Hair follicular keratinocyte (primary cell): ENCODE measurements at places on chromosomes 2 and 18. TPM values are rescaled to one million over a fixed set of nuclear protein-coding genes. Genes with fewer than 3 reads are reported as not detected.

Gene MYL12B
- total RNA-seq, result 642 and 753 TPM in 2 replicates

Gene UGT1A7
- total RNA-seq, result 0.16 and 0.27 TPM in 2 replicates

Gene UGT1A6
- 0.38 and 0.78 TPM in 2 replicates for total RNA-seq

Gene SLC4A5
- not detected in 2 replicates for total RNA-seq

Gene DPP10
- 0.78 TPM in 1 of 2 replicates, not detected in the other for total RNA-seq

Gene AGXT
- not detected in 2 replicates for total RNA-seq

Gene C18orf54
- 4.5 and 5.2 TPM in 2 replicates for total RNA-seq

Gene RNF144A
- 2.2 and 3.6 TPM in 2 replicates for total RNA-seq

Gene IAH1
- total RNA-seq, result 79.5 and 84.0 TPM in 2 replicates

Gene CHST9
- 0.16 TPM in 1 of 2 replicates, not detected in the other for total RNA-seq

Gene COX5B
- total RNA-seq, result 446 and 539 TPM in 2 replicates

Gene LOXL3
- 1.0 and 1.6 TPM in 2 replicates for total RNA-seq

Gene ANKAR
- total RNA-seq, result 0.23 and 0.53 TPM in 2 replicates

Gene POTEF
- total RNA-seq, result not detected in 2 replicates

Gene PPIL3
- total RNA-seq, result 42.1 and 51.1 TPM in 2 replicates

Gene MRPL44
- total RNA-seq, result 32.3 and 38.3 TPM in 2 replicates

Gene MATN3
- 1.9 and 3.7 TPM in 2 replicates for total RNA-seq

Gene CKAP2L
- total RNA-seq, result 11.3 and 21.2 TPM in 2 replicates

Gene SERPINB13
- 2.6 and 8.0 TPM in 2 replicates for total RNA-seq

Gene LOXHD1
- total RNA-seq, result not detected in 2 replicates

Gene ZDBF2
- 2.5 and 4.2 TPM in 2 replicates for total RNA-seq

Gene ATP8B1
- total RNA-seq, result 6.3 and 8.3 TPM in 2 replicates

Gene COL4A3
- 0.04 TPM in 1 of 2 replicates, not detected in the other for total RNA-seq

Gene RUFY4
- total RNA-seq, result not detected in 2 replicates

Gene ANKRD30B
- not detected in 2 replicates for total RNA-seq

Gene SFT2D3
- 3.6 and 6.6 TPM in 2 replicates for total RNA-seq

Gene OTX1
- total RNA-seq, result 1.4 and 2.9 TPM in 2 replicates

Gene MPHOSPH10
- 12.6 and 18.8 TPM in 2 replicates for total RNA-seq

Gene DNAH7
- not detected in 2 replicates for total RNA-seq

Gene FAM117B
- total RNA-seq, result 2.7 and 3.9 TPM in 2 replicates

Gene NT5DC4
- total RNA-seq, result not detected in 2 replicates

Gene CAPN14
- total RNA-seq, result 0.30 and 0.47 TPM in 2 replicates

Gene VSNL1
- total RNA-seq, result 12.8 and 17.3 TPM in 2 replicates

Gene GPR35
- total RNA-seq, result not detected in 2 replicates

Gene MBP
- 16.9 and 20.2 TPM in 2 replicates for total RNA-seq

Gene ANAPC1
- total RNA-seq, result 40.8 and 45.3 TPM in 2 replicates

Gene HOXD4
- not detected in 2 replicates for total RNA-seq

Gene GPR148
- total RNA-seq, result not detected in 2 replicates

Gene SLC16A14
- total RNA-seq, result 0.31 and 0.34 TPM in 2 replicates

Gene CNOT11
- 49.1 and 52.6 TPM in 2 replicates for total RNA-seq

Gene AQP12A
- total RNA-seq, result not detected in 2 replicates

Gene SPAST
- 11.5 and 12.8 TPM in 2 replicates for total RNA-seq

Gene ACMSD
- total RNA-seq, result not detected in 2 replicates

Gene ERFE
- 1.1 and 2.9 TPM in 2 replicates for total RNA-seq

Gene REG3A
- not detected in 2 replicates for total RNA-seq

Gene CFAP210
- not detected in 2 replicates for total RNA-seq

Gene VWA3B
- 0.08 and 0.16 TPM in 2 replicates for total RNA-seq

Gene MSTN
- total RNA-seq, result not detected in 2 replicates

Gene ANKRD29
- 4.1 and 8.5 TPM in 2 replicates for total RNA-seq

Gene TMEM247
- total RNA-seq, result not detected in 2 replicates

Gene DNAJC5G
- total RNA-seq, result not detected in 2 replicates

Gene RAD51AP2
- 0.04 and 0.08 TPM in 2 replicates for total RNA-seq

Gene CNGA3
- total RNA-seq, result not detected in 2 replicates

Gene PLCD4
- 14.6 and 16.5 TPM in 2 replicates for total RNA-seq

Gene ALPP
- total RNA-seq, result not detected in 2 replicates

Gene PPM1G
- total RNA-seq, result 100 and 162 TPM in 2 replicates

Gene RAB17
- total RNA-seq, result 2.7 and 4.8 TPM in 2 replicates
